ENCODE measurements at places on chromosomes 5 and 9.

GRCh38 chr9:74521009-74521408, 23.9 kb downstream of the RORB start:
- DNase-seq: no peak

DNA sequence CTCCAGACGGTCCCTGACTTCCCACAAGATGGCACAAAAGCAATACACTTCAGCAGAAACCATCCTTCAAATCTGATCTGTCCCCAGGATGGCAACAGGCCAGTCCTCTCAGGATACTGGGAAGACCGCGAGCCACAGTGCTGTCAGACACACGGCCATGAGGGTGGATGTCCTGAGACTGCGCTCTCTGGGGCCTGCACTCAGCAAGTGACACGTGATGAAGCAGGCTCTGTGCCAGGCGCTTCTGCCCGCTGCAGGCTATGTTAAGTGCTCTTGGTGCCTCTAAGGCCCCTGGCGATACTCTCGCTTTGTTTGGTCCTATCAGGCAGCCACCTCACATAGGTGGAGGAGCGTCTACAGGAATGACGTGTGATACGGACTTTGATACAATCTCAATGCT, 7.1 kb downstream of the BRD9 start:
- DNase-seq: no peak

DNA sequence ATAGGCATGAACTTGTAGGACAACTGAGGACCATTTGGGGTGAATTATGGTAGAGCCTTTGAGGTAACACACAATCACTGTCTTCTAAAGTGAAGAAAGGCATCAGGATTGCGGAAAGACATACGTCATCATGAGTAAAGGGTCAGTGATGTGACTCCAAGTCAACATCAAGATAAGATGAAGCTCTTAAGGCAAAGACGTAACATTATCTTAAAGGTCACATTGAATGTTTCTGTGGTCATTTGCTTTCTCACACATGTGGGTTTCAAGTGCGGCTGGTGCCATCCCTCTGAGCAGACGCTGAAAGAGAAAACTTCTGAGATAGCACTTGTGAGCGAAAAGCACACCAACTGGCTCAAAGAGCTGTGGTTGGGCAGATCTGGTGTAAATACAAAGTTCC, 63.3 kb upstream of the GRAMD2B start:
- DNase-seq: no peak

DNA sequence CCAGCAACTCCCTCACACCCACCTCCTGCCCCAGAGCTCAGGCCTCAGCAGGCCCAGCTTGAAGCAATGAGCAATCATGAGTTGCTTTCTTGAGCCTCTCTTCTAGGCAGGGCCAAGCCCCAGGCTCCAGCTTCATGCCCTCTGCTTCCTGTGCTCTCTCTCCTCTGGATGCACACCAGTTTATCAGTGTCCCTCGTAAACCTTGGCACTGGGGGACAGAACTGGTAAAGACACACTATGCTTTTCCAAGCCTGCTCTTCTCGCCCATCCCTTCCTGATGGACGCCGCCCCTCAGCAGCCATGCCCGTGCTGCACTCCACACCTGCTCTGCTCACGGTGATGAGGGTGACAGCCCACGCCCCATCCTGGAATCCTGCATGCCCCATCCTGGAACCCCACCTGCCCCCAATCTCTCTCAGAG, 49.4 kb upstream of the ORM1 start:
- no peak for DNase-seq

DNA sequence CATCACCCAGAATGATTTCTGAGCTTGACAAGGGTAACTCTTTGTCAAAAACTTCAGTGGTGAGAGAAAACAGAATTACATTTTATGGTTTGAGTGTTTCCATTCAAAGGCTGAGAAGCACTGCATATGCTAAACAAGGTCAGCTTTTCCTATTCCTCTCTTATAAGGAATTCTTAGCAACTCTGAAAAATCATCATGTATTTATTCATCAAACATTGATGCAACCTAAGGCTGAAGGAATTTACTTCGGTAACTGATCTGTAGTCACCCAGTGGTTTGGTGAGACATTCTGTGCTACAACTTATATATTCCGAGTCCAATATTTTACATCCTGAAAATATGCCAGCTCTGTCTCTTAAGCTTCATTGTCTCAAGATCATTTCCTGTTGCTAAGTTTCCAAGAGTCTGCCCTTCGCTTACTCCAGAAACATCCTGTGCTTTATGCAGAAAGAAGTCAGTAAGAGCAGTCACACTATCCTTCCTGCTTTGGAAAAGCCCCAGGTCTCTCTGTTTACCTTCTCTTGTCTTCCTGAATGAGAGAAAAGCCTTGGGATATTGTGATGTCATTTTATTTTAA, 176.6 kb upstream of the TBCA start:
- DNase-seq: no peak

GRCh38 chr5:167902298-167902697, 389.1 kb upstream of the WWC1 start:
- no peak for DNase-seq

DNA sequence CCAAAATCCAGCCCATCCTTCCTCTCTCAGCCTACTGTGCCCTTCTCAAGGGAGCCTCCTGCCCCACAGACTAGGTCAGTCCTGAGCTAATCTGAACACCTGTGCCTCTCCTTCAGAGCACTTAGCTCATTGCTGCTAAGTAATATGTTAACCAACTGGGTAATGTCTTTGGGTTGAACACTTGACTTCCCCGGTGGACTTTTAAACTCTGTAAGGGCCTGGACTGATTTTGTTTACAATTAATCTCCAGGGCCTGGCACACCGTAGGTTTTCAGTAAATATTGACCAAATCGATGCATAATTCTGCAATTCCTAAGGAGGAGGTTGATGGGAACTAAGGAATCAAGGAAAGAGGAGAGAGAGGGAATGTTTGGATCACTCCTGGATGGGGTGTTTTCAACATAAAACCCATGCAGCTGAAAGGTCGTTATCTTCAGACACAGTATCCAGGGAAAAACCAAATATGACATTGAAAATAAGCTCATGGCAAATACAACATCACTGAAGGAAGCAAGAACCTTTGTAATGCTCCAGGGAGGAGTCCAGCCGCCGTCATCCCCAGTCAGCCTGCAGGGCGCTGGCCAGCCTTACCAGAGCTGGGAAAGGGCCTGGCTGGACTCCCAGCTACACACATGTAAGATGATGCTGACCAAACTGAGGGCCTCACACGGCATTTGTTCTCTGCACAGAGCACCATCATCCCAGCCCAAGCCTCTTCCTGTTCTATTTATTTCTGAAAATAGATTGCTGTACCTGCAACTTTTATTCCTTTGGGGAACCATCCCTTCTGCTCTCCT, 166.3 kb downstream of the C5orf15 start:
- no peak for DNase-seq

GRCh38 chr5:72137826-72138409, 30.6 kb downstream of the MAP1B start:
- no peak for DNase-seq

- no peak for DNase-seq
Measured at GRCh38 chr5:112934366-112934663, 12.3 kb upstream of the REEP5 start.

GRCh38 chr5:14880688-14881087, 9.1 kb upstream of the ANKH start:
- no peak for DNase-seq

GRCh38 chr5:100731768-100732167, 171.3 kb downstream of the ST8SIA4 start:
- DNase-seq: no peak

GRCh38 chr9:125534971-125535701, 171.9 kb downstream of the MAPKAP1 start:
- no peak for DNase-seq

- no peak for DNase-seq
Measured at GRCh38 chr5:178285399-178286225, 53.0 kb upstream of the PHYKPL start.

DNA sequence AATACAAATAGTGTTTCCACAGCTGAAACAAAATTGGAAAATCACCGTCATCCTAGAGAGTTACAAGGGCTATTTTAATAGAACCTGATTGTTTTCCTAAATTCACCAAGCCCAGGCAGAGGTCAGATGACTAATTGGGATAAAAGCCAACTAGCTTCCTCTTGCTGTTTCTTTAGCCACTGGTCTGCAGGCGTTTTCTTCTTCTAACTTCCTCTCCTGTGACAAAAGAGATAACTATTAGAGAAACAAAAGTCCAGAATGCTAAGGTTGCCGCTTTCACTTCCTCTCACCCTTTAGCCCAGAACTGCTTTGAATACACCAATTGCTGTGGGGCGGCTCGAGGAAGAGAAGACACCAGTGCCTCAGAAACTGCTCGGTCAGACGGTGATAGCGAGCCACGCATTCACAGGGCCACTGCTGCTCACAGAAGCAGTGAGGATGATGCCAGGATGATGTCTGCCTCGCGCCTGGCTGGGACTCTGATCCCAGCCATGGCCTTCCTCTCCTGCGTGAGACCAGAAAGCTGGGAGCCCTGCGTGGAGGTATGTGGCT, at the start of gene TLR4:
Gene TLR4 (plus strand): TSS at position 380 of the 552 bp plus-strand sequence. CDS start 70 bp downstream, at position 450.
- DNase-seq: no peak

DNA sequence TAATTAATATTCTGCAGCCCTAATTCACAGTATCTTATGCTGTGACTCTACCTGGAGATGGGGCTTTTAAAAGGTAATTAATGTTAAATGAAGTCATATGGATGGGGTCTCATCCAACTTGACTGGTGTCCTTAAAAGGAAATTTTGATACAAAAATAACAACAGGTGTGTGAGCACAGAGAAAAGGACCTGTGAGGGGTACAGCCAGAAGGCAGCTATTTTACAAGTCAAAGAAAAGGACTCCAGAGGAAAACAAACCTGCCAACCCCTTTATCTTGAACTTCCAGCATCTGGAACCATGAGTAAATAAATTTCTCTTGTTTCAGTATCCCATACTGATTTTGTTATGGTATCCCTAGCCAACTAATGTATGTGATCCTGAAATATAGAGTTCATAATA, 250.3 kb downstream of the TMEM232 start:
- no peak for DNase-seq

DNA sequence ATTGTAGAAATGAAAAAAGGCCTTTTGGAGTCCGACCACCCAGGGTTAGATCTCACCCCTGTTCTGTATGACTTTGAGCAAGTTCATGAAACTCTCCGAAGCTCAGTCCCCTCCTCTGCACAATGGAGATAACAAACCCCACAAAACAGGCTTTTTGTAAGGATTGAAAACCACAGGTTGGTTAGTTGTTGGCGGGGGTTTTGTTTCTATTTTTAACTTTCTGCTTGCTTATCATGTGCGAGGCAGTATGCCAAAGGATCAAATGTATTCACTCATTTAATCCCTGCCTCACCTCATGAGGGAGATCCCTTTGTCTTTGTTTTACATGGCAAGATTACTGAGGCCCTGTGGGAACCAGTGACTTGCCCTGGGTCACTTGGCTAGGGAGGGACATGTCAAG, 539.1 kb downstream of the CDK5RAP2 start:
- DNase-seq: no peak

- DNase-seq: no peak
Measured at GRCh38 chr5:78243639-78244038, 50.9 kb downstream of the AP3B1 start.

DNA sequence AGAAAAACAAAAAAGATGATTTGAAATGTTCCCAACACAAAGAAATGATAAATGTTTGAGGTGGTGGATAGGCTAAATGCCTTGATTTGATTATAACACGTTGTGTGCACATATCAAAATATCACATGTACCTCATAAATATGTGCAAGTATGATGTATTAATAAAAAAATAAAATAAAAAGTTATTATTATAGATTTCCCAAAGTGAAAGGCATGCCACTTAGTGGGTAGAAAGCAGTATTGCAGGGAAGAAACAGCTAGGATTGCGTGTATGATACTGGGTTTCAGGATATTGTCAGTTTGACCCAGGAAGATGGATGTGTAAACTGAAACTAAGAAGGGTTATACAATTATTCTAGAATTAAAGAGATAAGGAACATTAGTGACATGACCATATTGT, 3.6 kb upstream of the TMEM38B start:
- no peak for DNase-seq

DNA sequence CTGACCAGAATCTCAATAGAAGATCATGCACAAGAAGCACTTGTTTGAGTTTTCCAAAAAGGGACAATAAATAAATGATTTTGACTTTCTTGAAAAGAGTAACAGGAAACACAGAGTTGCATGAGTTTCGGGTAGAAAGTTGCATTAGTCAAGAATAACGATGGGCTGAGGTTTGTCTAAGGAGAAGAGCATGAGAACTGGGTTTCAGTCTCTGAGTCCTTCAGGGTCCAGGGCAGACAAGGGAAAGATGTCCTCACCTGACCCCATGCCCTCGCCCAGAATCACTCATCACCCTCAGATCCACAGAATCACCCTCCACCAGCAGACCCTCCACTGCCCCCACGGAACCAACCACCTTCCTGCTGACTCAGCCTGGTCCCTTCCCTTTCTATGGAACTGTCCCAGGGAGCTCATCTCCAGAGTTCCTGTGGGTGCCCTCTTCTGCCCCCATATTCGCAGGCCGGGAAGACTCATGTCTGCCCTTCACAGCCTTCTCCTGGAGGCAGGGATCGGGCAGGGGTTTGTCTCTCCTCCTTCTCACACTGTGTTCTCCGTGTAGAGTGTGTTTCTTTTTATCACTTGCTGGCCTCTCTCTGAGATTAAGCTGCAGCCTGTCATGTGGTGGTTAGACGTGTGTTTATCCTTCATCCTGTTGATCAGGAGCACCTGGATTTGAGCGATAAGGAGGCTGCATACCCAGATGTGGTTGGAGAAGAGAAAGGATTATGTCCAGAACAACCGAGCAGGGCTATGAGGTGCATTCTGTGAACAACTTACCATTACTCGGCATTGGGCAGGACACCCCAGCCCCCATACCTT, 442.6 kb downstream of the MAT2B start:
- no peak for DNase-seq

- DNase-seq: no peak
Measured at GRCh38 chr9:110161940-110162339, 46.0 kb downstream of the C9orf152 start.

DNA sequence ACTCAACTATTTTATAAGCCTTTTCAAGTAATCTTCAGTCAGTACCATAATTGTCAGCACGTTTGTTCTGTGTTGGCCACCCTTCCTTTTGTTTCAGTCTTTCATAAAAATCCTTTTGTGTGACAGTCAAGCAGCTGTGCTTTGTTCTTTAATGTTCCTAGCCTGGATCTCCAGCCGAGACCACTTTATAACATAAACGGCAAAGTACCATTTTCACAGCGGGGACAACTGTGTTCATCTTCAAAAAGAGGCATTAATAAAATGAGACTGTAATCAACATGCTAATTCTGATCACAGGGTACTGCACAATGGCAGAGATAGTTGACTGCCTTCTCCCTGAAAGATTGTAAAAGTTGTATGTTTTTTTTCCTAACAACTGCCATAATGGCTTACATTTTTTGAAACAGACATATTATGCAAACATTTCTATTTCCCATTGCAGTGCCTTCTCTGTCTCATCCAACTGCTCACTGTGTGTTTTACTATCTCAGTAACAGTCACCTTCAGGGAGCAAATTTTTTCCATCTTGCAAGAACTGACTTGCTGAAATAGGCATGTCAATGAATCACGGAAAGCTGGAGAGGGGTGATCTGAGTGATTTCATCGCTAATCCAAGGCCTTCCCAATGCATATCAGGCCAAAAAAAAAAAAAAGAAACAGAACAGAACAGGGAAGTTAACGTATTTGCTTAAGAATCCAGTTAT, 828.5 kb upstream of the DMAC1 start:
- no peak for DNase-seq
